ENCODE measurements at places on chromosomes 16 and 17.
A peak's percentile ranks its signal among the peaks of the same experiment; 100 is the strongest.

- no peak for DNase-seq
Observed at GRCh38 chr17:48711128-48711527, 11.2 kb downstream of the PRAC1 start.

- DNase-seq, result no peak
Observed at GRCh38 chr17:51479303-51479702, 219.0 kb downstream of the UTP18 start.

GRCh38 chr17:27977751-27978688, 64.5 kb upstream of the NLK start:
- no peak for DNase-seq

GRCh38 chr17:2369551-2370210, 31.2 kb downstream of the MNT start:
- DNase-seq, result peak; percentile 25

GRCh38 chr16:15464401-15465186, 30.2 kb downstream of the BMERB1 start:
- DNase-seq, result no peak

DNA sequence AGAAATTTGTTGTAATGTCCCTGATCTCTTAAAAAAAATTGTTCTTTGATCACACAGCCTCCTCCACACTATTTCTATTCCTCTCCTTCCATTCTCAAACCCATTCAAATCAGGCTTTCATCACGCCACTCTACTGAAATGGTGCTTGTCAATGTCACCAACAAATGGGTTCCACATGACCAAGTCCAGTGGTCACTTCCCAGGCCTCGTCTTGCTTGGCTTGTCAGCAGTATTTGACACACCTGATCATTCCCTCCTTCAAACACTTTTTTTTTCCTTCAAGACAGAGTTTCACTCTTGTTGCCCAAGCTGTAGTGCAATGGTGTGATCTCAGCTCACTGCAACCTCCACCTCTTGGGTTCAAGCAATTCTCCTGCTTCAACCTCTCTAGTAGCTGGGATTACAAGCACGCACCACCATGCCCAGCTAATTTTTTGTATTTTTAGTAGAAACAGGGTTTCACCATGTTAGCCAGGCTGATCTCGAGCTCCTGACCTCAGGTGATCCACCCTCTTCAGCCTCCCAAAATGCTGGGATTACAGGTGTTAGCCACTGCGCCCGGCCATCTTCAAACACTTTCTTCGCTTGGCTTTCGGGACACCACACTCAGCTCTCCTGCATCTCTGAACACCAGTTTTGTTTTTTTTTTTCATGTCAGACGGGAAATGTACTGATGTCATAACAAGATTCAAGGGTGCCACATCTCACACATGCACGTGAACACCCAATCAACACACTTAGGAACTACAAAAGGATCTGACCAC, 18.3 kb downstream of the NQO1 start:
- DNase-seq, result no peak

DNA sequence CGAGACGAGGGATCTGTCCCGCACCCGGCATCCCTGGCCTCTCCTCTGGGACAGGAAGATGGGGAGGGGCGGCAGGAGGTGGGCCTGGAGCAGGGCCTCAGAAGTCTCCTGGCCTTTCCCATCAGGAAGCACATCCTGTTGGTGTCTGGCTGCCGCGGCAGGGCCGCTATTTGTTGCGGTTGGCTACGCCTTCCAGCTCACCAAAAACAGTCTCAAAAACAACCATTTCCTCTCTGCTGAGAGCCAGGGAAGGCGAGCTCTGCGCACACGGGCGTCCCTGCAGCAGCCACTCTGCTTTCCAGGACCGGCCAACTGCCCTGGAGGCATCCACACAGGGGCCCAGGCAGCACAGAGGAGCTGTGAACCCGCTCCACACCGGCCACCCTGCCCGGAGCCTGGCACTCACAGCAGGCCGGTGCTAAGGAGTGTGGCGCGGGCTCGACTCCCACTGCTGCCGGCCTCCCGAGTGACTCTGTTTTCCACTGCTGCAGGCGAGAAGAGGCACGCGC, at the start of gene TMEM204:
Gene TMEM204, plus strand, starts transcription at position 224 of the 509 bp plus-strand sequence. CDS start 610 bp downstream, outside the sequence.
- DNase-seq, result no peak

DNA sequence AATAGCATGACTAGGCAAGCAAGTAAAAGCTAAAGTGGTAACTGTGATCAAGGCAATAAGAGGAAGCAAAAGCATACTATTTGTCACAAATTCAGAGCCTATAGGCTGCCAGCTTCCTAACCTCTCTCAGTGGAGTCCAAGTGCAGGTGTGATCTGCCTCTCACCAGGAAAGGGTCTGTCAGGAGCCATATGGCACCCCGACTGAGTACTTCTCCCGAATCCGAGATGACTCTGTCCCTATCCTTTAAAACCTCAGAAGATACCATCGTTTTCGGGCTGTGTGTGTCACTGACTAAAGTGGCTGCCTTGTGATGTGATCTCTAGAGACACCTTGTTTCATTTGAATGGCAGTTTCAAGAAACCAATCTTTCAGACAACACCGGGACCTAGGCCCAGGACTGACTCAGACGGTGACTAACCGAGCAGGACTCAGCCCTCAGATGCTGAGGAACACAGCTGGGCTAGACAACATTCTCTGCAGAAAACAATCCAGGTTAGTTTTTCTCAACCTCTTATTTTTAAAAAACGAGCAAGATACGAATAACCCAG, 63.6 kb downstream of the SMG6 start:
- DNase-seq, result no peak

GRCh38 chr16:15846510-15846909, 10.3 kb downstream of the MYH11 start:
- no peak for DNase-seq

- DNase-seq, result no peak
Observed at GRCh38 chr16:48318630-48319029, 66.6 kb downstream of the SIAH1 start.

DNA sequence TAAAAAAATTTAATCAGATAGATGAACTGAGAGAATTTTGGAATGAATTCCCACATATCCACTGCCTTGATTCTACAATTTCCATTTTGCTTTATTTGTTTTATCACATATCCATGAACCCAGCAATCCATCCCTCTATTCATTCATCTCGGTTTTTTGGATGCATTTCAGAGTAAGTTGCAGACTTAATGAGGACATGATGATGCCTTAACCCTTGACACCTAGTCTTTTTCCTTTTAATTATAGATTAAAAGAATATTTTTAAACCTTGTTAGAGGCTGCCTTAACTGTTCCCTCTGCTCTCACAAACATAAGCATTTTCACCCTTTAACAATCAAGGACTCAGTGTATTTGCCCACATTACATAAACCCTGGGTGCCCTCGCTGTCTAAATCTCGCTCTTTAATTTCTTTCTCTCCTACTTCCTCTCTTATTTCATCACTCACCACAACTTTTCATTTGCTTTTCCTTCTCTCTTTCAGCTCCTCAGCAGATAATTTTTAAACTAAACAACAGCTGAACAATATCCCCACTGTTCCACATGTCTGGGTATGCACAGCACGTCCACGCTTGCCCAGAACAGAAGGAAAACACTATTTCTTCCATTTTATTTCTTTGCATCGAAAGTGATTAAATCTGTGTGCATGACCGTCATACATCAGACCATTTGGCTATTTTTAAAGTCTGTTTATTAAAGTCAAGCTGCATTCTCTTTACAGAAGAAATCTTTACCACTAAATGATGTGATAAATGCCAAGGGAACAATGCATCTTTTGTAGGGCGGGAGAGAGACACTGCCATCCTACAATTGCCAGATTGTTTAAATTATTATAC, 39.9 kb downstream of the IQCK start:
- no peak for DNase-seq

Data from HEK293T (cell line).